GOT3 (cell line): ENCODE measurements at places on chromosomes 16 and 17.

GRCh38 chr16:60274431-60275019 lies 1540.4 kb upstream of the GOT2 start:
- no peak for DNase-seq

- DNase-seq: no peak
Observed at GRCh38 chr16:22989598-22989997, 159.7 kb downstream of the USP31 start.

DNA sequence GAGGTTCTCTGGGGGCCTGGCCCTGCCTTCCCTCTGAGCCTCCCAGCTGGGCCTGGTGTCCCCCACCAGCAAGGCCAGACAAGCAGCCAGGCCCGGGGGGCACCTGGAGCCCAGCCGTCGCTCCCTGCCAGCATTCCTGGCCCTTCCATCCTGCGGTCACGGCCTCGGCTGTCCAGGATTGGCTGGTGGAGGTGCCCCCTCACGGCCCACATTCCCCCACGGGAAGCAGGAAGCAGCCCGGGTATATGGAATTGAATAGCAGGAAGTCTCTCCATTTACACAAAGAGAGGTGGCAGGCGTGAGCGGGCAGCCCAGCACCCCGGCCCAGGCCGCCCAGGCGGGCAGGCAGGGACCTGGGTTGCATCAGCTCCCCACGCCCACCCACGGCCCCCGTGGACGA lies 14.5 kb downstream of the TRAF7 start:
- DNase-seq: no peak

- no peak for DNase-seq
Observed at GRCh38 chr17:73521376-73521775, 122.9 kb downstream of the SDK2 start.

DNA sequence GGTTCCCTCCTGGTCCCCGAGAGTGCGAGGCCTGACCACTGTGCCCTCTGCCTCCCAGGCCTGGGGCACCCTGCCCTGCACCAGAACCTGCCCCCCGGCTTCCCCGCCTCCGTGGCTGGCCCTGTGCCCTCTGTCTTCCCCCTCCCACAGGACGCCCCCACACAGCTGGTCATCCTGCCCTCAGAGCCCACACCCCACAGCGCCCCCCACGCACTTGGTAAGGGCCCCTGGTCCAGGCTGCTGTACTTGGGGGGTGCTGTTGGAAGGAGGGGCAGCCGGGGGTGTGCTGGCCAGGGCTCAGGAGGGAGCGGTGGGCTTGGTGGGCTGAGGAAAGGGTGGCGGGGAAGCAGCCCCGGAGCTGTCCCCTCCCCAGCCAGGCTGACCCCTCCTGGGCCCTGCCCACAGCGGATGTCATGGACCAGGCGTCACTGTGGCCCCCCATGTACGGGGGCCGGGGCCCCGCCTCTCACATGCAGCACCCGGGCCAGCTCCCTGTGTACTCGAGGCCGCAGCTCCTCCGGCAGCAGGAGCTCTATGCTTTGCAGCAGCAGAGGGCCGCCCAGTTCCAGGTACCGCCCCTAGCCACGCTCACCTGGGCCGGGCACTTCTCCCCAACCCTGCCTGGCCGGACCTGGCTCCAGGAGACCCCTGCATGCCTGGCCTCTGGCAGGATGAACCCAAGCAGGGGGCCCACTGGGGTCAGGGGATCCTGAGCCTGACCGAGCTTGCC lies 49.5 kb downstream of the BAHCC1 start:
- no peak for DNase-seq

- no peak for DNase-seq
Observed at GRCh38 chr16:30350134-30350871, 4.8 kb downstream of the CD2BP2 start.

GRCh38 chr17:58565389-58566311 lies 51.2 kb upstream of the MTMR4 start:
- no peak for DNase-seq

- DNase-seq: no peak
Observed at GRCh38 chr17:79024901-79025737, 1.1 kb downstream of the C1QTNF1 start.

DNA sequence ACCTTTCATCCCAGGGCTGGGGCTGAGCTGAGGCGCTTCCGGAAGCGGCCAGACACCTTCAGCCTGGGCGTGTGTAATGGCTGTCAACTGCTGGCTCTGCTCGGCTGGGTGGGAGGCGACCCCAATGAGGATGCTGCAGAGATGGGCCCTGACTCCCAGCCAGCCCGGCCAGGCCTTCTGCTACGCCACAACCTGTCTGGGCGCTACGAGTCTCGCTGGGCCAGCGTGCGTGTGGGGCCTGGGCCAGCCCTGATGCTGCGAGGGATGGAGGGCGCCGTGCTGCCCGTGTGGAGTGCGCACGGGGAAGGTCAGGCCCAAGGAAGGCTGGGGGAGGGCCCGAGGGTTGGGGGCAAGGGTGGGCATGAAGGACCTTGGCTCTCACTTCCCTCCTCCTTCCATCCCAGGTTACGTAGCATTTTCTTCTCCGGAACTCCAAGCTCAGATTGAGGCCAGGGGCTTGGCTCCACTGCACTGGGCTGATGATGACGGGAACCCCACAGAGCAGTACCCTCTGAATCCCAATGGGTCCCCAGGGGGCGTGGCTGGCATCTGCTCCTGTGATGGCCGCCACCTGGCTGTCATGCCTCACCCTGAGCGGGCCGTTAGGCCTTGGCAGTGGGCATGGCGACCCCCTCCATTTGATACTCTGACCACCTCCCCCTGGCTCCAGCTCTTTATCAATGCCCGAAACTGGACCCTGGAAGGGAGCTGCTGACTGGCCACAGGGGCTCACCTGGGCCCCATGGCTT lies 19.6 kb downstream of the PFAS start:
- DNase-seq: no peak
